ENCODE measurements at places on chromosomes 13 and 19.

DNA sequence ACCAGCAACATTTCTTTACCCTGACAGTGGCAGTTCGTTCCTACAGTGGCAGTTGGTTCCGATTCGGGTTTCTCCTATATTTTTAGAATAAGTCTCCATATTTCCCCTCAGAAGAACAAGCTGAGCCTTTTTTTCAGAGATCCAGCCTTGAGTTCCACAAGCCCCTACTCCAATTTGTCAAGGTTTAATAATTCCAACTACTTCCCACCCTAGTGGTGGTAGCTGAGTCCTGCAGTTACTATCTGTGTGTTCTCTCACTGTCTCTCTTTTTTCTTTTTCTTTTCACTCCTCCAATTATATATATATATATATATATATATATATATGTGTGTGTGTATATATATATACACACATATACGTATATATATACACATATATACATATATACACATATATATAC is 1347.3 kb downstream of the PCDH9 start:
- DNase-seq: no peak

DNA sequence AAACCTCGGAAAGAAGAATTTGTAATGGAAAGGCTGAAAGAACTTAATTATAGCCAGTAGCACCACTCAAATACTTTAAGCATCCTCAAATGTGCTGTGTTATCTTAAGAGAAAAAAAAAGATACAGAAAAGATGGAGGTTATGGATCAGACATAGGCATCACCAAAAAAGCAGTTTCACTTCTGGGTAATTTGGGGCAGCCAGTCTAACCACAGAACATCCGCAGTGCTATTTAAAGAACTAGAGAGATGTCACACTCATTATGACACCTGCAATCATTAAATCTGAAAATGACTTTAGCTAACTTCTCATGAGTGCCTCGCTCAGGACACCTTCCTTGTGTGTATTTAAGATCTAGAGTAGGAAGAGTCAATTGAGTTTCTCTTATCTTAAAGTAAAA is 211.8 kb downstream of the RBM26 start:
- DNase-seq: no peak

DNA sequence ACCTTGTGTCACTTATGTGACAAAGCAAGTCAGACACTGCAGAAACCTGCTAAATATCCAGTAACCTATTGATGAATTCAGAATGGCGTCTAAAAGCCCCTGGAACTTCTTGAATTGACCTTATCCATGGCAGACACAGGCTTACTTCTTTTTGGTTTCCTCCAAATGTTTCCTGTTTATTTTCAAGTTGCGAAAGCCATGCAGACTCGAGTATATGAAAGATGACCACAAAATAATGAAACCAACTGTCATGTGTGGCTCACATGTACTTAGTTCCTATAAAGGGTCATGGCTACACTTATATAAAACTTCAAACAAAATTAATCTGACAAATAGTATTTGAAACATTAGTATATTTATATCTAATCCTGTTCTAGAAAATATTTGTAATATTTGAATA is 113.1 kb upstream of the FNDC3A start:
- DNase-seq: no peak

DNA sequence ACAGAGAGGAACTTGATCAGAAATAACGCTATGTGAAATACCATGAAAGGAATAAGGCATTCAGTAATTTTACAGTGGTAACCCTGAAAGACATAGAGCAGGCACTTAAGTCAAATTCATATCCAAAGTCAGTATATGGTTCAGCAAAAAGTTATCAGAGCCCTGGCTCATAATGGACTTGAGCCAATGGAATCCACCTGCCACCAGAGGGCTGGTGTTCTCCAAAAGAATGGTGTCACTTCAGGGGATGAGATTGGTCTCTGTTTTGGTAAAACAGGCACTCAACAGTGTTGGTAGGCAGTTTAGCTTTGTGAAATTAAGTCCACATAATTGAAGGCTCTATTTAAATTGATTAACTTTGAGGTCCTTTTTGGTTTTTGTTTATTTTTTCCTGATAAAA is 93.9 kb downstream of the LIG4 start:
- DNase-seq: no peak

- DNase-seq: peak; percentile 63
Measured at GRCh38 chr19:42280815-42281145, 11.7 kb downstream of the CIC start.

- no peak for DNase-seq
Measured at GRCh38 chr13:39565036-39565949, 37.7 kb downstream of the LHFPL6 start.

DNA sequence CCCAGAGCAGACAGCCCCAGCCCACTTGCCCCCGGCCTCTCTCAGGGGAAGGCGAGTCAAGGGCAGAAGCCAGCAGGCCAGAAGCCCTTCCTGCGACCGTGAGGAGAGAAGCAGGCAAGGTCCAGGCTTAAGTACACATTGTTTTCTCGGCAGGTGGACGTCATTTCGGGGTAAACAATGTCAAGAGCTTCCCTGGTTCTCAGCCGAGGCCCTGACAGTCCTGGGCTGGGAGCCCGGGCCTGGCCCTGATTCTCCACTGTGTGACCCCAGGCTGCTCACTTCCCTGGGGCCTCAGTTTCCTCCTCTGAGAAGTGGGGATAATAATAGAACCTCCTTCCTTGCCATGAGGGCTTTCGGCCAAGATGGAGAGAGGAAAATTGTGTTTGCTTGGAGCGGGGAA is 19.4 kb downstream of the PLVAP start:
- no peak for DNase-seq

GRCh38 chr19:46847528-46847927 is 3.1 kb downstream of the AP2S1 start:
- no peak for DNase-seq

GRCh38 chr13:24005755-24006281 is 108.5 kb upstream of the C1QTNF9B start:
- no peak for DNase-seq

DNA sequence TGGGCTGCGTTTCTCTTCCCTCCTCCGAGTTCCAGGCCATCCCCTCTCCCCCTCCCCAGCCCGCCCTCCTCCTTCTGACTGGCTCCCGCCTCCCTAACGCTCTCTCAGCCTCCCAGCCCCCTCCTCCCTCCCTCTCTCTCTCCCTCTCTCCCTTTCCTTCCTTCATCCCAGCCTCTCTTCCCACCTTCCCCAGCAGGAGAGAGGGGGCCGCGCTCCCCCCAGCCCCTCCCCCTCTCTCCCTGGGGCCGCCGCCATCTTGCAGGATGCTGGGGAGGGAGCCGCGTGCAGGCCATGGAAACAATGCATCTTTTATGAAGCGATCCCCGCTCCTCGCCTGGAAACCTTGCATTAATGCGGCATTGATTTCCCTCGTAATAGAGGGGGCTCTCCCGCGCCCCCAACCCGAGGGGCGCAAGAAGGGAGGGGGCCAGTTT is 42.6 kb upstream of the ADGRL1 start:
- peak; percentile 44 for DNase-seq

DNA sequence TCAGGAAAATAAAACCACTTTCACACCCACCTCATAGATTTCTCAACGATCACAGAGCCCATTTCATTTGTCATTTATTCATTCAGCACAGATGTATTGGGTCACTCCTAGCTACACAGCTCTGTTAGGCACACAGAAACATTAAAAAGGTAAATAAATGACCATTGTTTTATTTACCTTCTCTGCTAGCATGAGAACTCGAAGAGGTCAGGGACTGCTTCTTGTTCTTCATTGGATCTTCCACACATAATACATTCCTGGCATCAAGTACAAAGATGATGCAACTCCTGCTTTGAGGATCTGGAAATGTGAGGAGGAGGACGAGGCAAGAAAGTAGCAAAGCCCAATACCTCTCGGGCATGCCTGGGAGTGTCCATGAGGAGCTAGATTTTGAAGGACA is 168.1 kb downstream of the RBM26 start:
- DNase-seq: no peak

GRCh38 chr19:46953955-46954501 is 65.6 kb upstream of the NPAS1 start:
- no peak for DNase-seq

DNA sequence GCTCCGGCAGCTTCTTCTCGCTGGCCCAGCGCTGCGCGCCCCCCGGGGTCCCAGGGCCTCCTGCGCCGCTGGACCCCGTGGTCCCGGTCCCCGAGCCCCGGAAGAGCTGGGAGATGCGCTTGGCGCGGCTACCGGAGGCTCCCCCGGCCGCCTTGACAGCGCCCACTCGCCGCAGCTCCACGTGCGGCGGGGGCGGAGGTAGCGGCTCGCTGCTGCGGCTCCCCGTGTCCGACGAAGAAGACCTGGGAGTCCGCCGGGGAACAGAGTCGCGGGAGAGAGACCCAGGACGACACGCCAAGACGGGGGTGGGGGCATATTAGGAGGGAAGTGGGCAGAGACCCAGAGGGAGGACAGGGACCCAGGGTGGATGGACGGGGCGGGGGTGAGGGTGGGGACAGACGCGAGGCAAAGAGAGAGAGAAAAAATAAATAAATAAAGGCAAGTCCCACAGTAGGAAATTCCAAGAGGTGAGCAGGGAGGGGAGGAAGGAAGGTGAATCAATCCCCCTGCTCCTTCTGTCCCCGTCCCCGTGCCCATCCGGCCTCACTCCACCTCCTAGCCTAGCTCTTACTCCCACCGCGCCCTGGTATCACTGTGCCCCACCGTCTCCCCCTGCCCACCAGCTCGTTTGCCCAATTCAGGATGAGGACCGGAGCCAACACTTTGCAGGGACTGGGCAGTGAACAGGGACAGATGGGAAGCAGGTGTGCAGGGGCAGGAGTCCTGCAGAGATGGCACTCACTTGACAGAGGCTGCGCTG is 826 bp downstream of the RASIP1 start:
- no peak for DNase-seq

GRCh38 chr19:3513229-3514140 is 7.4 kb downstream of the FZR1 start:
- DNase-seq: peak; percentile 71

GRCh38 chr13:40781717-40782116 is 7.7 kb upstream of the SLC25A15 start:
- no peak for DNase-seq

DNA sequence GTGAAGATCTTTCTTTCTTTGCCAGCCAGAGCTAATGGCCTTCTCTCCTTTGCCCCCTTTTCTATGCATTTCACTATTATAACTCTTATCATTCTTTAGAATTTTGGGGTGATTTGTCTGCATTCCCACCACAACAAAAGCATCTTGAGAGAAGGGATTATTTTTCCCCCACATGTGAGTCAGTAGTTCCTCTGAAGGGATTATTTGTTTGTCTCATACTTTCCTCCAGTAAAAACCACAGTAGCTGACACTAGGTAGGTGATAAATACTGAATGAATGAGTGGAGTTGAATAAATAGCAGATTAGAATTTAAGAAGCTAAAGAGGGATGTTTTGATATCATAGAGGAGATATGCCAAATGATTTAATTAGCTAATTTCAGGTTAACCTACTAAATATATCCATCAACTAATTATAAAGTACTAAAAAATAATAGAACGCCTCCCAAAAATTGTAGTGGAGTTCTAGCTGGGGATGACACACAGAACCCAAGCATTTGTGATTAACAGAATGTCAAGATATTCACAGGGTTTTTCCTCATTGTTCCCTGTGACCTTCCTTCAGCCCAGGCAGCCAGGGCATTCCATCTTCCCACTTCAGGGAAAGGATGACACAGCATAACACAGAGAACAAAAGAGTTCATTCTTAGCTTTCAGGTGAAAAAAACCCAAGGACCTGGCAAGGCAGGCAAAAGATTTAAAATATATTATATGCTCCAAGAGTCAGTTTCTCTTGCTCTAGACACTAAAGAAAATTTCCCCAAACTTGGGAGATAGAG is 3.5 kb upstream of the TBC1D4 start:
- DNase-seq: no peak

GRCh38 chr19:6056282-6056741 is 54.0 kb downstream of the RFX2 start:
- DNase-seq: no peak

DNA sequence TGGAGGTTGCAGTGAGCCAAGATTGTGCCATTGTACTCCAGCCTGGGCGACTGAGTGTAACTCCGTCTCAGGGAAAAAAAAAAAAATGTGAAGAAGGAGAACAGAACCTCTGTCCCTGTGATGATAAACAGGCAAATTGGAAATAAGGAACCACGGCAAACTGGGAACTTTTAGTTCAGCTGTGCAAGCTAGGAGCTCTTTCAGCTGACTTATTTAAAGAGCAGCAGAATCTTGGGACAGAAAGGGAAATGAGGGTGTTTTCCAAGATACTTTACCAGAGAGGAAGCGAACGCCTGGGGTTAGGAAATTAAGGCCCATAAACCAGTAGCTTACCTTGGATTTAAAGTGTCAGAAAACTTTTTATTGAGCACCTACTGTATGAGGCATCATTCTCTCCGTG is 3.0 kb upstream of the UPF1 start:
- DNase-seq: no peak

- DNase-seq: no peak
Measured at GRCh38 chr13:40388617-40389016, 277.8 kb downstream of the FOXO1 start.

DNA sequence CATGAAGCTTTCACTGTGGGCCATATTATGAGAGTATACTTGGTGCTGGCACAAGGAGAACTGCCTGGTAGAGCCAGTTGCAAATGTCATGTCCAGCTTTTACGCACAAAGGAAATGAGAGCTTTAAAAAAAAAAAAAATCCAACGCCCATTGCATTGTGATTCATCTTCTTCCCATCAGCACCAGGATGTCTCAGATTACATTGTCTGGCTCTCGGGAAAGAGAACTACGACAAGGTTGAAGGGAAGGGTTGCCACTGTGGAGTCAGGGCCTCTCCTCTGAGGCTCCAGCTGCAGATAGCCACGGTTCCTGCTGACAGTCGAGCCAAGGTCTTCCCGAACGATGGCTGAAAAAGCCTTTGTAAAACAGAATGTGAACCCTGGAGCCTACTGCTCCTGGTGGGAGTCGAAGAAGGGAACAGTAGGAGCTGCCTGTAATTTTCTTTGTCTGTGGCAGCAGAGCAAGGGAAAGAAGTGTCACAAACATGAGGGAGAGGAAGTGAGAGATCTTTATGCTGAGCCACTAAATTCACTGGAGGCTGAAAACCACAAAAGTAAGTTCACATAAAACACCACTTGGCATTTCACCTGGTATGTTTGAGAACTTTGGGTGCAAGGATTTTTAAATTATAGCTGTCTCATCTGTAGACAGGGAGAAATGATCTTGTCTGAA is 704.7 kb downstream of the DIAPH3 start:
- DNase-seq: peak; percentile 39

DNA sequence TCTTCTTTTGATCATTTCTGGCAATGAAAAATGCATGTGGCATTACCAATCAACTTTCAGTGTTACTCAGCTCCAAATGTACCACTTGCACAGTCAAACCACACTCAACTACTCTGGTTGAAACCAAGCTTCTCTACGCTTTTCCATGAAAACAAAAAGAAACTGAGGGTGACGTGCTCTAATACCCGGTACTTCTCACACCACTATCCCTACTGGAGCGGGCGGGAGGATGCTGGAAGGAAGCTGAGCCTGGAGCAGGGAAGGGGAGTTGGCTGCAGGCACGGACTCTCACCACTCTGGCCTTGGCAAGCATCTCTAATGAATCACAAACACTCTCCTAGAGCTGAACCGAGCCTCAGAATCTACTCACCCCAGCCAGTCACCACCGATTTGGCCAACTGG is 48.2 kb downstream of the STK24 start:
- peak; percentile 64 for DNase-seq
